CD4-positive, alpha-beta T cell treated with Interferon alpha-2 for 1 hour (primary cell): ENCODE measurements at places on chromosomes 4 and X.

- no peak for DNase-seq
Measured at GRCh38 chrX:10902001-10902400, 209.1 kb upstream of the HCCS start.

DNA sequence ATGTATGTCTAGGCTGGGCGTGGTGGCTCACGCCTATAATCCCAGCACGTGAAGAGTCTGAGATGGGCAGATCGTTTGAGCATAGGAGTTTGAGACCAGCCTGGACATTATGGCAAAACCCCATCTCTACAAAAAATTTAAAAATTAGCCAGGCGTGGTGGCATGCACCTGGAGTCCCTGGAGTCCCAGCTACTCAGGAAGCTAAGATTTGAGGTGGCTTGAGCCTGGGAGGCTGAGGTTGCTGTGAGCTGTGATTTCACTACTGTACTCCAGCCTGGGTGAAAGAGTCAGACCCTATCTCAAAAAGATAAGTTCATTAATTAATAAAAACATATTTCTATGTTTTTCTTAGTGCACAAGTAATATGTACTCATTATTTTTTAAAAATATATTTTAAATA, 238.1 kb downstream of the ARHGAP24 start:
- no peak for DNase-seq

DNA sequence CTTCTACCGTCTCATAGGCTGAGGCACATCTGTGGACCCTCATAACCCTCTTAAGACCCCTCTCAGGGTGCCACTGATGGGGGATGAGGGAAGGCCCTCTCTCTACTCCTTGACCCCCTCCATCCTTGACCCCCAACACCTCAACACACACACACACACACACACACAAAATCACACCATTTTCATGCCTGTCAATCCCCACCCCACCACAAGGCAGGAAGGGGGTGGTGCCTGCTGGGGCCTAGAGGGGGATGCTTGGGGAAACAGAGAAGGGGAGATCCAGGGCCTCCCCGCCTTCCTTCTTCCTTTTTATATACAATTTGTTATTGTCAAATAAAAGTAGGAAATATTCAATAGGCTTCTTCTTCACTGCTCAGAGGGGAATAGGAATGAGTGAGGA, 1.2 kb upstream of the EBP start:
- DNase-seq: peak; percentile 20

GRCh38 chr4:121794505-121795188, 6.5 kb upstream of the EXOSC9 start:
- DNase-seq: no peak

- DNase-seq: no peak
Measured at GRCh38 chr4:142574306-142574705, 271.8 kb downstream of the INPP4B start.

GRCh38 chrX:137550665-137551261, 15.2 kb upstream of the ZIC3 start:
- no peak for DNase-seq

GRCh38 chr4:174307694-174308093, 24.0 kb downstream of the CEP44 start:
- no peak for DNase-seq

DNA sequence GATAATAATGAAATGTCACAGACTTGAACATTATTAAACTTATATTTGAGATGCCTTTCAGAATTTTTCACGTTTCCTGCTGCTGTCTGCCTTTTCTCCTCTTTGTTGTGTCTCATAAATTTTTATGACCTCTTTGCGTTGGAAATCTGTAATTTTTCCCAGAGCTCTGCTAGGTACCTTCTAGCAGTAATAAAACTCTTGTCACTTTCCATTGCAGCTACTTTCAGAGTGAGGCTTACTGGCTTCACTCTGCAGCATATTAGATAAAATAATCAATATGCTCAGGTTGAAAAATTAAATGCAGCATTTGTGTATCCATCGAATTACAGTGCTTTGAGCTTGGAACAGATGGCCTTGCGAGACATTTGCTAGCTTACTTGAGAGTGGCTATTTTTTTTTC, 689.0 kb downstream of the GRID2 start:
- no peak for DNase-seq

DNA sequence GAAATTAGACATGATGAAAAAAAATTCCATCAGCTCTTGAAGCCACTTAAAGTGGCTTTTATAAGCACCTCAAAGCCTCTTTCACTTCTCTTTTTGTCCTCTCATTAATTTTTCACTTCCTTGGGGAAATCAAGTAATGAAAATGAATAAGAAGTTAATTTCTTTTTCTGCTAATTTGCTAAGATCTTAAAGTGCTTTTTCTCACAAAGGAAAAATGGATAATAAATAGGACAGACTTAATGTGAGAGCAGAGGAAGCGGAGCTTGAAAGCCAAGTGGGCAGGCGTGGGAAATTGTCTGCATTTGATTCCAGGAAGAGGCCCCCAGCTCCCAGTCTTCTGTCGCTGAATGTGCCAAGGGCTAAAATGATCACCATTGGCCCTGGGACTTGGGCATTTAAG, 28.6 kb downstream of the CDS1 start:
- DNase-seq: no peak

DNA sequence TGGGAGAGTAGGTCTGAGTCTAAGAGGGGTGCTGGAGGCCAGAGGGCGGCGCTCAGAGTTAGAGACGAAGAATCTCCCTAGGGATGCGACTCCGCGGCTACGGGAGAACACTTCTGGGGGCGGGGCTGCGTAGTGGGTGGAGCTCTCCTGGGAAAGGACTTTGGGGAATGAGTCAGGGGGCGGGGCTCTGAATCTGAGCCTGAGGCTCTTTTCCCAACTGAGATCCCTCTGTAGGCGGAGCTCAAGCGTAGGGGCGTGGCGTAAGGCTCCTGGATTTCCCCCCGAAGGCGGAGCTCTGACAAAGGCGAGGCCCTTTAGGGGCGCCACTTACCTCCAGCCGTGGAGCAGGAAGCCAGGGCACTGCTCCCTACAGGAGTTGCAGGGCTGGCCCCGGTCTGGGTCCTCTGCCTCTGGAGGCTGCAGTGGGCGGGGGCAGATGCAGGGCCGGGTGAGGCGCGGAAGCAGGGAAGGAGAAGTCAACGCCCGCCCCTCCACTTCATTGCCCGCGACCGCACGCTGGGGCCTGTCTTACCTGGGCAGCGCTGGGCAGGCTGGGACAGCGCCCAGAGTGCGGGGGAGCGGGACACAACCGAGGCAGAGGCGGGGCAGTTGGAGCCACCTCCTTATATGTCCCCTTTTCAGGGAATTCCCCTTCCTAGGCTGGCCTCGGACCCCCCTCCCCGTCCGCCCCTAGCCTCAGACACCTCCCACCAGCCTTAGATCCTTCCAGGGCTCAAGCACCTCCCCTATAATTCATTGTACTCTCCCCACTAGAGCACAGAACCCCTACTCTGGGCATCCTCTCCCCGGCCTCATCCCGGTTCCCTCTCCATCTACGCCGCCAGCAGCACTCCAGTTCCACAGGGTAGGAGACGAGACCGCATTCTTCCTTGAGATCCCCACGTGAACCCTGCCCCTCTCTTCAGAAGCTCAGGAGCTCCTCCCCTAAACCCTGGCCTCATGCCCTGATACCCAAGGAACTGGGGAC, 1.6 kb downstream of the PRICKLE3 start:
- peak; percentile 15 for DNase-seq

DNA sequence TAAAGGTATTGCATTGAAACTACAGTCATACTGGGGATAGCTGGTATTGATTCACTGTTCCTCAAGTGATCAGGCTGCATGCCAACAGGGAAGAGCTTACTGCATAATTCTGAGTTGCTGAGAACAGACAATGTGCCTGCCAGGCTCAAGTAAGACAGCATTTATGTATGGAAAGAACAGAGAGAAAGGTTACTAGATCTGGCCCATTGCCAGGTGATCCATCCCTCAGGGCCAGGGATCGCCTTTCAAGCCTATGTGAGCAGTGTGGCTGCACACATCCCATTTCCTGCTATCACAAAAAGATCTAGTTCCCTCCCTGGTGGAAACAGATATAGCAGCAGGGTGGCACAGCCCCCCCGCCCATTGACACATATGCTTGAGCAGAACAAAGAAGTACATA, 254.0 kb downstream of the TMA16 start:
- no peak for DNase-seq

DNA sequence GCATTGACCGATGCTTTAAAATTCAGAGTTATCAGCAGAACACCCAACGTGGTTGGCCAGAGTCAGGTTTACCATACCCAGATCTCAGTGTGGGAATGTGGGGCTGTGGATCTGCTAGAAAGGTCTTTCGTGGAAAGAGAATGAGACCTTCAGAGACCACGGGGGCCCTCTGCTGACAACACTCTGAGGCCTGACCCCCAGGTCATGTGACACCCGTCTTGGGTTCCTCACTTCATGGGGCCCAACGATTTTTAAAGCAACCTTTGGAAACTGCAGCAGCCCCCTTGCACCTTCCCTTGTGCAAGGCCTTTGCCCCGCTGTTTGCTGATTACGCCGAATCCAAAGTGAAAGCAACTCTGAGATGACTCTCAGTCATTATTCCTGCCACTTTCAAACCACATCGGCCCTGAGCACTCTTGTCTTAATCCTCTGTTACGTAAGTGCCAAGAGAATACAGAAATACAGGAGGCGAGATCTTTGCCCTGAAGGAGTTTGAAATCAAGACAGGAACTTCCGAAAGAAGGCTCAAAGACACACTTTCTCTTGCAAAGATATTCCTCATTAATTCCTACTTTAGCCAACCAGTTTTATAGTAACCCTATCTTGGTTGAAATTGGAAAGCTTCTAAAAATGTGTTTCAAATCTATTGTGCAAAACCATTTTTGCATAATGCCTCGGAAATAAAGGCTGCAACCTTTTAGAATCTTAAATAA, 88.3 kb downstream of the EVC2 start:
- no peak for DNase-seq

DNA sequence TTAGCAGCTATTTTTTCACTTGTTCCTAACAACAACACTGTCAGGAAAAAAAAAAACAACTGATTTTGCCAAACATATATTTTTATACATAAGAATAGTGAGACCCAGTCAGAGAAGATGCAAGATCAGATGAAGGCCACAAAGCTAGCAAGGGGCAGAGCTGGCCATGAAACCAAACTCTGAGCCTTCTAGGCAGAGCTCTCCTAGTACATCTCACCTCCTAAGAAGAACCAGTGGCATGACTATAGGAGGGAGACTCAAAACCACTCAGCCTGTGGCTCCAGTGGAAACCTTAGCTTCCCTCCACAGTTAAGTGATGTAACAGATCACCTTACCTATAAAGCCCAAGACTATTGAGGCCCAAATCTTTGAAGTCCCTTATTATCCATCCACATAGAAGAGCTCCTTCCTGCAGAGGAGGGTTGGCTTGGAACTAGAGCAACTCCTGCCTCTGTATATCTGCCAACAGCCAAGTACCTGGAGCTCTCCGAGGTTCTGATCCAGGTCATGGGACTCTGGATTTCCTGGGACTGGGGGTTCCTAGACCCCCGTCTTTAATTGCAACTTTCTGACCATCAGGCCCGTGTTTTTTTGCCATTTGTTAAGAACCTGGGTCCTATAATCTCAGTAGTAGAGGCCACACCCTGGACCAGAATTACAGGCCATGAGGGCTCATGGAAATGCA, 136.5 kb downstream of the SH3KBP1 start:
- no peak for DNase-seq

- DNase-seq: no peak
Measured at GRCh38 chr4:74724979-74725378, 69.3 kb downstream of the BTC start.

- DNase-seq: no peak
Measured at GRCh38 chr4:37590016-37590415, 96.2 kb downstream of the RELL1 start.

DNA sequence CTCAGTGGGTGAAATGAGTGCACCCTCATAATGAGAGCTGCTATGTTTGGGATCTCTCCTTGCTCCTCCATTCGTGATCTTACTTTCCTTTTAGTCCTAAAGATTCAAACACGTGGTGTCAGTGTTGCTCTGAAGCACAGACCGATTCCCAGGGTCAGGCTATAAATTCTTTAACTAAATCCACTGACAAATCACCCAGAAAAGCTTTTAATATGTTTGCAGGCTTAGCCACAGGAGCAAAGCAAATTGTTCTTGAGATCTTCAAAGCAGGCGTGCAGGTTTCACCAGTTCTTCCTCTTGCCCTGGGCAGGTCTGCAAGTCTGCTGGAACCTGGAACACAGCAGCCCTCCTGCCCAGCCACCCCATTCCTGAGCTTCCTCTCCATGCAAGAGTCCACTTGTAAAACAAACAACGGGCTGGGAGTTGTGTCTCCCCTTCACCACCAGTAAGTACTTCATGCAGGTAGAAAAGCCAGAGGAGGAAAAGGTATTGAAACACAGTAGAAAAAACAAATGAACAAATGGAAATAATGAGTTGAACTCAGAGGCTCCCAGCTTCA, 70.1 kb upstream of the ENPP6 start:
- no peak for DNase-seq

GRCh38 chr4:159142681-159143384, 40.0 kb downstream of the RAPGEF2 start:
- DNase-seq: no peak

DNA sequence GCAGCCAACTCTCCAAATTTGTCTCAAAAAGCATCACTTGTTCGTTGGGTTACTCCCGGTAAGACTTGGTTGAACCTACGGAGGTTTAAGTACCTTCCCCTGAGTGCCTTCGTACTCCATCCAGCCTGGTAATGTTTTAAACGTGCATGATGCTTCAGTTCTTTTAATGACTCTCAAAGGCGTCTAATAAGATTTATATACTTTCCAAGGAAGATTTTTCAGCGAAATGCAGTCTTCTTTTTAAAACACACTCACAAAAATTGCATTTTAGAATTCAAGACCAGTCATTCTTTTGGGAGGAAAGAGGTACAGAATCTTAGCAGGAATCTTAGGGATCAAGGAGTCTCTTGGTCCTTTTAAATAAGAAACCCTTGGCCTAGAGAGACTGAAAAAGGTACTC, 430 bp upstream of the TRPC3 start:
- no peak for DNase-seq
